Stimulated activated CD4-positive, alpha-beta T cell treated with anti-CD3 and anti-CD28 coated beads, TNF-alpha, amount 100 ng/mL, for 4 hours (primary cell): ENCODE measurements at places on chromosomes 2 and 18.
A peak's percentile ranks its signal among the peaks of the same experiment; 100 is the strongest.

- DNase-seq, result no peak
These were observed 49.2 kb downstream of the FBXO48 start for GRCh38 chr2:68417926-68418325.

GRCh38 chr2:49129034-49129433 is 25.3 kb downstream of the FSHR start:
- no peak for DNase-seq

GRCh38 chr2:10438688-10439087 is 9.4 kb downstream of the ODC1 start:
- DNase-seq, result no peak

GRCh38 chr2:37720533-37721200 is 49.2 kb upstream of the CDC42EP3 start:
- DNase-seq, result no peak

DNA sequence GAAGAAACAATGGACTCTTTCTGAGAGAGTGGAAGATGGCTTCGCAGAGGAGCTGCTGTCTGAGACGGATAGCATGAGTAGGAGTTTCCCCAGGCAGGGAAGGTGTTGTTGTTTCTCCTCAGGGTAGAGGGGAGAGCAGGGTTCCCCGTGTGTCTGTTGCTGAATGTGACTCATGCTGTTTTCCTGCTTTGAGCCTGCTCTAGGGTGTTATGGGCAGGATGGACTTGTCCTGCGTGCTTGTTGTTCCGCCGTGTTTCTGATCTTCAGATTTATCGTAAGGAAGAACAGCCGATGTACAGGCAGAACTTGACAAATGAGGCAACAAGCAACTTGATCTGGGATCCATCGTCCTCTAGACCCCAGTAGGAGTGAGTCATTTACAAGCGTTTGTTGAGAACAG is 19.7 kb upstream of the MYCN start:
- no peak for DNase-seq

DNA sequence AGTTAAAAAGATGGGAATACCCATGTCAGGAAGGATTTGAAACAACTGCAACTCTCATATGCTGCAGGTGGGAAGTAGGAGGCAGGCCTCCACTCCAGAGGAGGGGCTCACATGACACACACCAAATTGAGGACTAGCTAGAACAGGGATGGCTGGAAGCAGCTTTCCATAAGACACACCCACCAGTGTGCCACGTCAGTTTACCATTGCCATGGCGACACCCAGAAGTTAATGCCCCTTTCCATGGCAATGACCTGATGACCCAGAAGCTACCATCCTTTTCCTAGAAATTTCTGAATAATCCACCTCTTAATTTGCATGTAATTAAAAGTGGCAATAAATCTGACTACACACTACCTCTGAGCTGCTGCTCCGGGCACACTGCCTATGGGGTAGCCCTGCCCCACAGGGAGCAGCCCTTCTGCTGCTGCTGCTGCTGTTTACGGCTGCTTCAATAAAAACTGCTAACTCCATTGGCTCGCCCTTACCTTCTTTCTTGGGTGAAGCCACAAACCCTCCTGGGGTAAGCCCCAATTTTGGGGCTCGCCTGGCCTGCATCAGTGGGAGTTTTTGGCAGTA is 89.4 kb downstream of the RRM2 start:
- DNase-seq, result no peak

- no peak for DNase-seq
These were observed 2.8 kb downstream of the SP9 start for GRCh38 chr2:174337337-174338146.

DNA sequence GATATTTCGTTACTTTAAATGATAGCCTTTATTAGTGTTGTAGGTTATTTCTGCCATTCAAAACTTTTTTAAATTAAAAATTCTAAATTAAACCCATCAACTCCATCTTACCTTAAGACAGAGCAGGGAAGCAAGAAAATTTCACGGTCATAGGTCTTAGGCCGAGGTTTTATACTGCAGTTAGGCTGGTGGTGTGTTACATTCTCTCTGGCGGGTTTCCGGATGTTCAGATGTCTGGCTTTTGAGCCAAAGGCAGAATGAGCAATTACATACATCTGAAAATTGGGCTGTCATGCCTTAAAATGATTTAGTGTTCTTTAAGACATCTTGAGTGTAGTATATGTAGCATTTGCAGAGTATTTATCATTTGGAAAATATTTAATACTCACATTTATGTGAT is 27.9 kb downstream of the GLS start:
- DNase-seq, result no peak

DNA sequence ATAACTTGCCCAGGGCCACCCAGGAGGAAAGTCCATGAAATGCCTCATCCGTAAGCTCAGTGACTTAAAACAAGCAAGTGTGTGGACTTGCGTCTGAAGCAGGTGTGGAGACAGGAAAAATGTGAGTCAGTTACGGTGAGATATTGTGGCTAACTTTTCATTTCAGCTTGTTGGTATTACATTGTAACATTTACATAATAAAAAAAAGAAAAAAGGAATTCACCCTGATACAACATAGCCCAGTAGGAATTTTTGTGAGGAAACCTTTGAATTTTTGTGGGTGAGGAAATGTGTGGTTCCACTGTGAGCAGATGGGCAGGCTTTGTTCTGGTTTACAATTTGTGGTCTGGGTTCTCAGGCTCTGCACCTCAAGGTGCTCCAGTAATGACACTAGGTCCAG is 33.7 kb upstream of the LYPD6B start:
- DNase-seq, result no peak

DNA sequence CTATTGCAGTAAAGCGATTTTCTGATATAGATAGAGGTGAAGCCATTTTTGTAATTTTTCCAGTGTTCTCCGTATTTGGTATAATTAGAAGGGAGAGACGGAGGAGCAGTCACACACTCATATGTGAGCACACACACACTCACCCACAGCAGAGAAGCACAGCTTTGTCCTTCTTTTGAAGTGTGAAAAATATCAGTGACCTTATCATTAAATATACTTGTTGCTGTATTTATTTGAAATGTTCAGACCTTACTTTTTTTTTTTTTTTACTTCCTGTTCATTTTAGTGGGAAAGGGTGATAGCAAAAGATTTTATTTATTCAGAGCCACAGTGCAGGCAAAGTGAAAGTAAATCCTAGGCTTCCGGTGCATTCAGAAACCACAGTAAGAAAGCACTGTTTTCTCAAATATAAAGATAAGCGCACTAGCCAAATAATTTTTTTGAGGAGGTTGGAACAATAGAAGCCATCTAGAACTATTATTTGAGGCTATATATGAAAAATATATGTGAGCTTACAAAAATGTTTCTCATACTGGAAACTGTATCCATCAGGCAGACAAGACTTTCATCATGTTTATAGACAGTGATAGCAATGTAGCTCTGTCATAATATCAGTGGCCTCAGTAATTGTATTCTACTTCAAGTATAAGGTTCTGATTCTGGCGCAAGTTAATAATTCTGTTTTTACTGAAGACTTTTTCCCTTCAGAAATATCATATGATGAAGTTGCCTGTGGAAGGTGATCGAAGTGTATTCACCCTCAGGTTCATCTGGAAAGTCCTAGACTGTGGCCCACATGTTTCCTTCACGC is 37.2 kb downstream of the TSHZ1 start:
- no peak for DNase-seq

DNA sequence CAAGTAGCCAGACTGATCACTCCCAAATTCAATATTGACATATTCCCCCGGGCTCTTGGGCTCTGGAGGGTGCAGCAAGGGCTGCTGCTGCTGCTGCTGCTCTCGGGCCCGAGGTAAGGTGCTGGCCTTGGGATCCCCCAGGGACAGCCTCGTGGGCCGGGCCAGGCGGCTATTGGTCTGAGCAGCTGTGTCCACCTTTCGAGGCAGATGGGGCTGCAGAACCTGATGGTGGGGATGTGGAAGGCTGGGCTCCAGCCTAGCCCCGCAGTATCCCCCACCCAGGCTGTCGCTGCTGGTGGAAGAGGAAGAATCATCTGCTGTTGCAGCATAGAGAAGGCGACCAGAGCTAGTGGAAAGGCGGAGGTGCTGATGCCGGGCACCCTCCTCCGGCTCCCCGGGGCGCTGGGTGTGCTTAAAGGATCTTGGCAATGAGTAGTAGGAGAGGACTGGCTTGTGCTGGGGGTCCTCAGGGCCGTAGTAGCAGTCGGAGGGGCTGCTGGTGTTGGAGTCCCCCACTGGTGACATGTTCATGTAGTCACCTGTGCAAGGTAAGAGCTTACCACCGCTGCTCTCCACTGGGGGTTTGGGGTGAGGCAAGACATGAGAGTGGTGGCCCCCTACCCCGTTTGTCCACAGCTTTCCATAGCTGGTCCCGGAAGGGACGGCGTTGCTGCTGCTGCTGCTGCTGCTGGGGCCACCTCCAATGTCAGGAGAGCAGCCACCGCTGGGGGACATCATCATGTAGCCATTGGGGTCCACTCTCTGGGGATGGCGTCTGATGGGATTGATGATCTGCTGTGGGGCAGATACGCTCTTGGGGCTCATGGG is 3.4 kb downstream of the IRS1 start:
- no peak for DNase-seq

DNA sequence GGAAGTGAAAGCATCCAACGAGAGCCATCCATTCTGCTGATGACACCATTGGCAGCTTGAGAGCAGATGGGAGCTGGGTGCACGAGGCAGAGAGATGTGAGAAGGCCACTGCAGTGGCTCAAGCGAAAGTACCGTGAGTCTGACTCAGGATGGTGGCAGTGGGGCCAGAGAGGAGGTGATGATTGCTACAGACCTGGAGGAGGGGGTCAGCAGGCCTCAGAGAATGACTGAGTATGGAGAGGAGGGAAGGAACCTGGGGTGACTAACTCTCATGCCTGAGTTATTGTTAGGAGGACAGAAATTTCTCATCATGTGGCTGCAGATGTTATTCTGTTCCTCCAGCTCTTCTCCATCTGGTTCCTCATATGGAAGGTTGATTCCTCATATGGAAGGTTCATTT is 8.8 kb upstream of the ZBTB7C start:
- DNase-seq, result no peak

DNA sequence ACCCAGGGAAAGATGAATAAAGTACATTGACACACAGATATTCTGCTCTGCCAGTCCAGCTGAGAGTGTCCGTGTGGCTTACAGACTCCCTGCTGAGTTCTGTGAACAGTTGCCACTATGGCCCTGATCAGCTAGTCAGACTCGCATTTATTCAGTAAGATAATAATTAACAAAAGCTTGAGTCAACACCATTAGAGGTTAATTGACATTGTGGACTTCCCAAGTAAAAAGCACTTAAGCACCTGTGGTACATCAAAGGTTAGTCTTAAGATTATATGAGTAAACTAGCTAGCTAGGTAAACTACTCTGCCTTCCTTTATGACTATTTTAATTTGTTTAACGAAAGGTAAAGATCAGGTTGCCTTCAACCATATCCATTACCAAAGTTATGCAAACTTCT is 33.7 kb downstream of the ANKRD30B start:
- DNase-seq, result no peak

- no peak for DNase-seq
These were observed 50.5 kb upstream of the HS6ST1 start for GRCh38 chr2:128369108-128369555.

- no peak for DNase-seq
These were observed 124.7 kb downstream of the MREG start for GRCh38 chr2:215888680-215889079.

GRCh38 chr2:121570036-121570666 is 39.5 kb downstream of the RNU4ATAC start:
- DNase-seq, result no peak

DNA sequence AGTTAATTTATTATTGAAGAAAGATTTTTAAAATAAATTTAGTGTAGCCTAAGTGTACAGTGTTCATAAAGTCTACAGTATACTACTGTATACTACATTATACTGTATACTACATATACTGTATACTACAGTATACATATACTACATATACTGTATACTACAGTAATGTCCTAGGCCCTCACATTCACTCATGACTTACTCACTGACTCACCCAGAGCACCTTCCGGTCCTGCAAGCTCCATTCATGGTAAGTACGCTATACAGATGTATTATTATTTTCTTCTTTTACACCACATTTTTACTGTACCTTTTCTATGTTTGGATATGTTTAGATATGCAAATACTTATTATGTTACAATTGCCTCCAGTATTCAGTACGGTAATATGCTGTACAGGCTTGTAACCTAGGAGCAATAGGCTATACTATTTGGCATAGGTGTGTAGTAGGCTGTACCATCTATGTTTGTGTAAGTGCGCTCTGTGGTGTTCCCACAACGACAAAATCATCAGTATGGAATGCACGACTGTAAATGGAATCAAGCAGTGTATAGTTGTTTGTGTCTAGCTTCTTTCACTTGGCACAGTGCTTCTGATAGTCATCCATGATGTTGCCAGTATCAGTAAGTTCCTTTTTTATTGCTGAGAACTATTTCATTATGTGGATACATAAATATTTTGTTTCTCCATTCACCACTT is 245.7 kb downstream of the MTX2 start:
- no peak for DNase-seq

- DNase-seq, result no peak
These were observed 52.9 kb downstream of the VSNL1 start for GRCh38 chr2:17593445-17593840.

GRCh38 chr2:1747065-1747941 is 3.0 kb upstream of the PXDN start:
- no peak for DNase-seq

GRCh38 chr18:11027862-11028261 is 121.5 kb downstream of the PIEZO2 start:
- DNase-seq, result no peak

DNA sequence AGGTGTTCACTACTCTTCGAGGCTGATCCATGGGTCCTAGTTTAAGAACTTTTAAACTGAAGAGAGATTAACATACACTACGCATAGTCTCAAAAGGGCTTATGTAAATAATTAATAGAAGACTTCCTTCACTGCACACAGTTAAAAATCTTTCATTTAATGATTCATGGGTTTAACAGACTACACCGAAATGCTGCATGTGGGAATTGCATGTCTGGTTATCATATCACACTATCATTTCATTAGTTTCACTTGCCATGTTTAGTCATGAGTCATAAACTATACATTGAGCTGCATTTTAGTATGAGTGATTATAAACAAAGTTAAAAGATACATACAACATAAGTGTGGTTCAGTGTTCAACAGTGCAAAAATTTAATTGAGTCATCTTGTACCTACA is 31.2 kb downstream of the GLS start:
- no peak for DNase-seq

DNA sequence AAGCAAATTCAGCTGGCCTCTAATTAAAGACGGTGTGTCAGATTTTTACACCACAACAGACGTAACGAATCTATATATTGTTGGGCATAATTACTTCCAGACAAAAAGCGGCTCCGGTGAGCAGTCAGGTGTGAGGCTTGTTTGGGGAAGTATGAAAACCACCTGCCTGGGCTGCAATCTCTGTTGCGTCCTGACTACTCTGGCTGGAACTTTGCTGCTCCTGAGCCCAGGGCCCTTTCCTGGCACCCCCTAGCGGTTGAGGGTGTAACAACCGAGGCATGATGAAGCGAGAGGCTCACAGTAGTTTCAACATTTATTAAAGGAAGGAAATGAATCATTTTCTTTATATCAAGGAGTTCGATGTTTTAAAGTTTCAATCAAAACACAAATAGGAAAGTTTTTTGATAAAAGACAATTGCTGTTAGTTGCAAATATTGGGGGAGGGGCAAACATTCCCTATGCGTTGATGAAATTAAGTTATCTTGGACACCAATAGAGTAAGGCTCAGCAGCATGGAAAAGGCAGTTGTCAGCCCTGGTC is 10.6 kb upstream of the ITGB6 start:
- peak; percentile 50 for DNase-seq

GRCh38 chr2:64943387-64944150 is 45.6 kb upstream of the SLC1A4 start:
- no peak for DNase-seq
